ENCODE measurements at places on chromosomes 12 and 14.

DNA sequence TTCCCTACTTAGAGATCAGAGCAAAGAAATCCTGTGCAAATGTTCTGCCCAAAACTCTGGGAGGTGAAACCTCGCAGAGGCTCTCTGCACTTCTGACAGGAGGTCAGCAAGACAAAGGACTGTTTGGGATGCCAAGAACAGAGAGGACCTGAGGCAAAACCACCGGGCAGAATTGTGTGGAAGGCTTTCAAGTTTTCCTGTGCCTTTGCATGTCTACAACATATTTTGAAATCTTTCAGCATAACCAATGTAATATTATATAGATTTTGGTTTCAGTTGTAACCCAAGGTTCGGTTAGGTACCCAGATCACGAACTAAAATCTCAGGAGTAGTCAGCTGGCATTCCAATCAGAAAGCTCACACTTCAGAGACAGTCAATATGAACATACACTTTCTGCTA lies 99.4 kb upstream of the PLEKHA5 start:
- DNase-seq: no peak

- no peak for DNase-seq
Observed at GRCh38 chr12:67052981-67053380, 216.2 kb upstream of the CAND1 start.

DNA sequence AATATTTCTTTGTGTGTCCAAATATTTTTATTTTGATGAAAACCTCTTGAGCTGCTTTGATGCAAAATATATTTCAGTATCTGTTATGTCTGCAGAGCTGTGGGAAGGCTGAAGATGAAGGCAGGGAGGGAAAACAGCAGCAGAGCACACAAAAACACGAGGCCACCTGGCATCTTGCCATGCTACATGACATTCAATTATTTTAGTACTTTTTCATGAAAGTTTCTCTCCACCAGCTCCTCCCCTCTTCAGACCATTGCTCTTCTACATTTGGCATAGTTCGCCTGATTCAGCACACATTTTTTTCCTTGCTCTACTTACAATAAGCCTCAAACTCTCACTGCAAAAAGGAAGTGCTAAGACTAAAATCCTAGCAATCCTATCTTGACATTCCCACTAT lies 4.6 kb upstream of the ALX1 start:
- no peak for DNase-seq

- no peak for DNase-seq
Observed at GRCh38 chr12:84134797-84135366, 777.7 kb downstream of the SLC6A15 start.

All from stimulated activated CD8-positive, alpha-beta memory T cell treated with anti-CD3 and anti-CD28 coated beads, Interleukin-15, amount 100 ng/mL, for 48 hours (primary cell).